ENCODE measurements at places on chromosomes 16 and 17.
A peak's percentile ranks its signal among the peaks of the same experiment; 100 is the strongest.

DNA sequence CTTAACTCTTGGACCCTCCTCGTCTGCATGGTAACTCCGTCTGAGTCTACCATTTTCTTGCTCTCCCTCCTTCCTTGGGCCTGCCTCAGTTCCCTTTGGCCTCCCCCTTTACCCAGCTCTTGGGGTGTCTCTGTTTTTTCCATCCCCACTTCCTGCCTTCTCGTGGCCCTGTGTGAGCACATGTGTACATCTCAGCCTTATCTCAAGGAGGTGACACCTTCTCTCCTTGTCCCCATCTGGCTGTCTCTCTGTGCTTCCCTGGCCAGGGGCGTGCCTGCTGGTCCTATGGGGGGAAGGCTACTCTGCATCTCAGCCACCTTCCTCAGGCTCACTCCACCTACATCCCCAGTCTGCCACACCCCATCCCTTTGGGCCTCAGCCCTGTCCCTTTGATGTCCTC lies 6.6 kb downstream of the CTF1 start:
- no peak for DNase-seq

DNA sequence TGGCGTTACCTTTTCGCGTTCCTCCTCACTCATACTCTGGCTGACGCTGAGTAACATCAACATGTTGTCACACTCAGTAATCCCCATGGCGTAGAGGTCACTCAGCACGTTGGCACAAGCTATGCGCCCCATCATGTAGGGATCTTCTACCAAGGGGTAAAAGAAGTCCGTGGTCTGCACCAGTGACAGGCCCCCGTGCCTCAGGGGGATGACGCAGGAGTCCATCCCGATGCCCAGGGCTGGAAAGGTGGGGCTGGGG lies 596 bp downstream of the SEPHS2 start:
- no peak for DNase-seq

DNA sequence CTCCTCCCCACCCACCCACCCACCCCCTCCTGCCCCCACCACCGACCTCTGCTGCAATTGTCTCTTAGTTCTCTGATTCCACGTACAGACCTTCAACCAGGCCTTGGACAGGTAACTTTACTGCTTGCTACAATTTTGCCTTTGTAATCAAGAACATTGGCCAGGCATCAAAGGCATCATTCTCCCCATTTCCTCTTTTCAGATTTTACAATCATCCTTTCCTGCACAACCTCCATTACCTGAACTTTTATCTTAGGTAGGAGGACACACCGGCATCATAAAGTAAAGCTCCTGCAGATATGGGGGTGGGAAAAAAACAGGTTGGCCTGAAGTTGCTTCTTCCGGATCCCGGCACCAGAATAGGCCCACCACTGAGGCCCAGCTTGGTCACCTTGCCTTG lies 25.7 kb upstream of the SUPT4H1 start:
- DNase-seq: no peak

GRCh38 chr17:44222112-44222869 lies 2.8 kb upstream of the UBTF start:
- no peak for DNase-seq

- no peak for DNase-seq
Measured at GRCh38 chr16:12349936-12350850, 373.7 kb downstream of the SNX29 start.

DNA sequence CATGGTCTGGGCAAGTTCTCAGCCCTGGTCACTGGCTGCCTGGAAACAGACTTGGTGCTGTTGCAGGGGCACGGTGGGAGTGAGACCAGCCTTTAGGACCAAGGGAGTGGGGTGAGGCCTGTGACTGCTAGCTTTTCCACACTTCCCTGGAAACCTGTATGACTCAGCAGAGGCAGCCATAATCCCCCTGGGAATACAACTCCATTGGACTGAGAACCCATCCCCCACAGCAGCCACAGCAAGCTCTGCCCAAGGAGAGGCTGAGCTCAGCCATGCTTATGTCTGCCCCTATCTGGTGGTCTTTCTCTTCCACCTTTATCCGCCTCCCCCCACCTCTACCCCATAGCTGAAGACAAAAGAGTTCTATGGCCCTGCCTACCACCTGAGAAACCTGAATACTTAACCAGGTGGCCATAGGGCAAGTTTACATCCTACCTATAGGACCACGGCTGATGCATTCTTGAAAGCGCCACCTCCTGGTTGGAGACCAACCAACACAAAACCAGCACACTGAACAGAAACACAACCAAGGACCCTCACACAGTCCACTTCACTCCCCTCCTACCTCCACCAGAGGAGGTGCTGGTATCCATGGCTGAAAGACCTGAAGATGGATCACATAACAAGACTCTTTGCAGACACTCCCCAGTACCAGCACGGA lies 816.2 kb upstream of the SOX9 start:
- no peak for DNase-seq

DNA sequence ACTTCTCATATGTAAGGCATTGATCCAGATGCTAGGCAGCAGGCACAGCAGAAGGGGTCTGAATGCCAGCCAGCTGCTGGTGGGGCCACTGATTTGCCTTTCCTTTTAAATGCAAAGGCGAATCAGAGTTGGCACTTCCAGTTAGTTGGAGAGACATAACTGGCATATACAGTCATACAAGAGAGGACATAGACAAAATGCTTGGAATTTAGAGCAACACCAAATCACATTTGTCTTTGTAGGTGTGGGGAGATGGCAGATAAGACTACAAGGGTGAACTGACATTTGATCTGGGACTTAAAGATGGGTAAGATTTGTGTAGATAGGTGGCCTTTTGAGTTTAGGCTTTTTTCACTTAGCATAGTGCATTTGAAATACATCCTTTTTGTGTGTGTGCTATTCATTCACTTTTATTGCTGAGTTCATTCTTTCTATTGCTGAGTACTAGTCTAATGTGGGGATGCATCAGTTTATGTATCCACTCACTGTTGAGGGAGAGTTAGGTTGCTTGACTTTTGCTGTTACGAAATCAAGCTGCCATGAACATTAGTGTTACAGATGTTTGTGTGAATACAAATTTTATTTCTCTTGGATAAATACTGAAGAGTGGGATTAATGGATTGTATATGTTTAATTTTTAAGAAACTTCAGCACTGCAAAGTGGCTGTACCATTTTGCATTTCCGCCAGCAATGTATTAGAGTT lies 74.1 kb downstream of the SPECC1 start:
- no peak for DNase-seq

DNA sequence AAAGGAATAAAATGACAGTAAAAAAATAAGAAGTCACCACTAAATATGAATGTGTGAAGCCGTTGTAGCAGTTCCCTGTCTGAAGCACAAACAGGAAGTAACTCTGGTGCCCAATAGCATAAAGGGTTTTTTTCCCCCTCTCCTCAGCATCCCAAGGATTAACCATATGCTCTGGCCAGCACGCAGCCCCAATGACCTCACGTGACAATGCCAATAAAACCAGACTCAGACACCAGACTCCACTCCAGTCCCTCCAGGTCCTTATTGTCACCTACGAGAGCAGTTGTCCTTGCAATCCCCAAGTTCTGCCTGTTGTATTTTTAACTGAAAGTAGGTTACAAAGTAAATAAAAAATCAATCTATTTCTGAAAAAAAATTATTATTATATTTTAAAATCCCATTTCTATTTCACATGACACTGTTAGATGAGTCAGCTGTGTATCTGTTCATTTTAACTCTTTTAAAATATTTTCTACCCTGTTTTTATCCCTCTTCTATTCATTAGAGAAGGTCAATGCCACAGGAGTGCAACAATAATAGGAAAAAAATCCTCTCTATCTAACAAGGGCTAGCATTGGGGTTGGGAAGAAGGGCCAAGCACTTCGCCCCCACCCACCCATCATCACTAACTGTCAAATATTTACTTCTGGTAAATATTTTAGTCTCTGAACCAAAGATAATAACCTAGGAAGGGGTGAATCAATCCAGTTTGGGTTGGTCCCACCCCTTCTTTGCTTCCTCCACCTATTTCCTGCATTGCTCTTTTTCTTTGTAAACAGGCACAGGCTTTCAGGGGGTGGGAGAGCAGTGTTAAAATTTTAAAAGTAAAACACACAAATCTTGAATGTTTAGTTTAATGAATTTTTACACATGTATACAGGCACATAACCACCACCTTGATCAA lies 6.6 kb downstream of the PRAC1 start:
- no peak for DNase-seq

DNA sequence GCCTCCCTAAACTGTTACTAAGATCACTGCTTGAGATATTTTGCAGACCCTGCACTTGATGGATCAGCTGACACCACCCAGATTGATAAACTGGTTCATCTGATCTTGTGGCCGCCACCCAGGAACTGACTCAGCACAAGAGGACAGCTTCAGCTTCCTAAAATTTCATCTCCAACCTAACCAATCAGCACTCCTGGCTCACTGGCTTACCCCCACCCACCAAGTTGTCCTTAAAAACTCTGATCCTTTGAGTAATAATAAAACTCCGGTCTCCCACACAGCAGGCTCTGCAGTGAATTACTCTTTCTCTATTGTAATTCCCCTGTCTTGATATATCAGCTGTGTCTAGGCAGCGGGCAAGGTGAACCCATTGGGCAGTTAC lies 174.8 kb downstream of the UTP18 start:
- no peak for DNase-seq

DNA sequence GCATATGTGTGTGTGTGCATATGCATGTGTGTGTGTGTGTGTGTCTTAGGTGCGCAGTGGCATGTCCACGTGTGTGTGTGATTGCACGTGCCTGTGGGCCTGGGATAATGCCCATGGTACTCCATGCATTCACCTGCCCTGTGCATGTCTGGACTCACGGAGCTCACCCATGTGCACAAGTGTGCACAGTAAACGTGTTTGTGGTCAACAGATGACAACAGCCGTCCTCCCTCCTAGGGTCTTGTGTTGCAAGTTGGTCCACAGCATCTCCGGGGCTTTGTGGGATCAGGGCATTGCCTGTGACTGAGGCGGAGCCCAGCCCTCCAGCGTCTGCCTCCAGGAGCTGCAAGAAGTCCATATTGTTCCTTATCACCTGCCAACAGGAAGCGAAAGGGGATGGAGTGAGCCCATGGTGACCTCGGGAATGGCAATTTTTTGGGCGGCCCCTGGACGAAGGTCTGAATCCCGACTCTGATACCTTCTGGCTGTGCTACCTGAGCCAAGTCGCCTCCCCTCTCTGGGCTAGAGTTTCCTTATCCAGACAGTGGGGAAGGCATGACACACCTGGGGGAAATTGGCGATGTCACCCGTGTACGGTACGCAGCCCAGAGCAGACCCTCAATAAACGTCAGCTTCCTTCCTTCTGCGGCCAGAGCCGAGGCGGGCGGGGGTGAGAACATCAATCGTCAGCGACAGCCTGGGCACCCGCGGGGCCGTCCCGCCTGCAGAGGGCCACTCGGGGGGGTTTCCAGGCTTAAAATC lies 47.6 kb downstream of the IL21R start:
- DNase-seq: peak; percentile 74

- no peak for DNase-seq
Measured at GRCh38 chr17:74950207-74950606, 14.5 kb downstream of the OTOP3 start.

DNA sequence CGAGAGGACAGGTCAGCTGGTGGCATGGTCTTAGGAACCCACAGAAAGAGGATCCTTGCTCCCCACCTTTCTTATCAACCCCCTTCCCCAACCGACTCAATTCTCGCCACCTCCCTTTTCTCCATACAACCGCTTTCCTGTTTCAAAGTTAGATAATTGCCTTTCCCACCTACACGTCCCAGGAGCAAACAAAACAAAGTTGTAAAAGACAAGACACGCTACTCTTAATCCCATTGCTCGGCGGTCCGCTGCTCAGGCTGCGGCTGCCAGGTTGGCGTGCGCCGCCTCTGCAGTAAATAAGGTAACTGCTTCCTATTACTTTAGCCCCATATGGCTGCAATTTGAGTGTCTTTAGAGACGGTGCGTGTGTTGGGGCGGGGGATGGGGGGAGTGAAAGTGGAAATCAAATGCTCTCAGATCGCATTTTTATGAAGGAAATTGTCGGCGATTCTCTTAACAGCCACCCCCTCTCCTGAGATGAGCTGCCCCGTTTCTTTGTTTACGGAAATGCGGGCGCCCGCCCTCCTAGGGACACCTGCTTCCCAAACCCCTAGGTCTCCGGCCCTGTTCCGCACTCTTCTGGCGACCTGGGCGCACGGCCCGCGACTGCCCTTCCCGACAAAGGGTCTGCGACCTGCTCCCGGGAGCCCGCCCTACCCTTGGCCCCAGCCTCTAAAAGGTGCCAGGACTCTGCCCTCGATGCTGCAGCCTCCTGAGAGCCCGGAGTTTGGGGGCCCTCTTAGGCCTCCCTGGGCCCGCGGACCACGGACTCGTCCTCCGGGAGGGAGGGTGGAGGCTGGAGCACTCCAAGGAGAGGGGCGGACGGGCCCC lies 3.7 kb upstream of the CBX8 start:
- no peak for DNase-seq

GRCh38 chr17:6969323-6969726 lies 26.5 kb upstream of the ALOX12 start:
- no peak for DNase-seq

DNA sequence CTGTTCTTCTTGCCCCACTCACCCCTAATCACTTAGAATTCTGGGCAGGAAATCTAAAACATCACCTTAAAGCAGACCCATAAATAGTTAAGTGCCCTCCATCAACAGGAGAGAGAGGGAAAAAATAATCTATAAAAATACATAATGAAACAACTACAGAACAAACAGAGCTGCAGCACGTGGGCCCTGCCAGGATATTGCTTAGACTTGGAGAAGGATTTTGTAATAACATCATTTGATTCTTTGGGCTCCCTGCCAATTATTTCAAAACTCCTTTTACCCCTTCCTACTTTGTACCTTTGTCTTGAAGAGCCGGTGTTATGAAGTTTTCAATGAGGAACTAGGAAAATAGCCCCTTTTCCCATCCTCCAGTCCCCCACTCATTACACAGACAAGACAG lies 130.6 kb upstream of the TOX3 start:
- no peak for DNase-seq

- DNase-seq: no peak
Measured at GRCh38 chr17:65629234-65629690, 67.8 kb upstream of the AXIN2 start.

GRCh38 chr16:81936209-81937000 lies 74.9 kb downstream of the SDR42E1 start:
- no peak for DNase-seq

DNA sequence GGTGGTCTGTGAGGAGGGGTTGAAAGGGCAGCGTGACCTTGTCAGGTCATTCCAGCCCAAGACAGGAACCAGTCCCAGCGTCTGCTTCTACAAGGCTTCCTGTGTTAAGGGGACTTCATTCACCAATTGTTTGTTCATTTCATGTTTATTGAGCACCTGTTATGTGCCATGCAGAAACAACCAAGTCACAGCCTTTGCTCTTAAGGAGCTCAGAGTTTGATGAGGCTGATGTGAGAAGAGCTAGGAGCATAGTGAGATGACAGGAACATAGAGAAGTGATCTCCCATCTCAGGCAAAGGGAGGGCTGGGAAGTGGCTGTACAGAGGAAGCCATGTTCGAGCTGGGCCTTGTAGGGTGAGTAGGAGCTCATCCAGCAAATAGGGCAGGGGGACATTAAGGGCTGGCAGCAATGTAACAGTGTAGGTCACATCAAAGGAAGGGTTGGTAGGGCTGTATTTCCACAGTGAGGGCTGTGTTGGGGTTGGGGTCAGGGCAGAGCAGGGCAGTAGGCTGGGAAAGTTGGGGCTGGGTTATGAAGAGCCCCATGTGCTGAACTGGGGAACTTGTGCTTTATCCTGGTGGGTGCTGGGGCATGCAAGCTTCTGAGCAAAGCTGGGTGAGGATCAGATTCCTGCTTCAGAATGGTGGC lies 79.8 kb downstream of the ARHGAP23 start:
- no peak for DNase-seq
